Brain microvascular endothelial cell (primary cell): ENCODE measurements at places on chromosomes 13 and 19.
A peak's percentile ranks its signal among the peaks of the same experiment; 100 is the strongest.

GRCh38 chr13:104816726-104817125, 1718.7 kb downstream of the EFNB2 start:
- no peak for DNase-seq

DNA sequence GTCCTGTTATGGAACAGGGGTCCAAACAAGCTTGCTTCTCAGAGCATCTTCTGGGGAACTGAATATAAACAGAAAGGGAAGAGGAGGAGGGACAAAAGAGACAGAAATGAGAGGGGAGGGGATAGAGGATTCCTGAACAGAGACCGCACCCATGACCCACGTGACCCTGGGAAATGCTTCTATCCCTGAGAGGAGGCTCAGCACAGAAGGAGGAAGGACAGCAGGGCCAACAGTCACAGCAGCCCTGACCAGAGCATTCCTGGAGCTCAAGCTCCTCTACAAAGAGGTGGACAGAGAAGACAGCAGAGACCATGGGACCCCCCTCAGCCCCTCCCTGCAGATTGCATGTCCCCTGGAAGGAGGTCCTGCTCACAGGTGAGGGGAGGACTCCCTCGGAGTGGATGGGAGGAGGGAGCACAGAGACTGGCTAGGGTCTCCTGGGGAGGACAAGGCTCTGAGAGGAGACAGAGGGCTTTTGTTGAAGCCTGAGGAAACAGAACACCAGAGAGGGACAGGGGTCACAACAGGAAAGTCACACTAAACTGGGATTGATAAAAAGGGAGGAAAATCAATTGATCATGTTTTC, at the start of gene CEACAM6:
TSS of gene CEACAM6 (plus strand) at position 203 of the 586 bp plus-strand sequence. CDS start at position 312, 109 bp downstream.
- no peak for DNase-seq

DNA sequence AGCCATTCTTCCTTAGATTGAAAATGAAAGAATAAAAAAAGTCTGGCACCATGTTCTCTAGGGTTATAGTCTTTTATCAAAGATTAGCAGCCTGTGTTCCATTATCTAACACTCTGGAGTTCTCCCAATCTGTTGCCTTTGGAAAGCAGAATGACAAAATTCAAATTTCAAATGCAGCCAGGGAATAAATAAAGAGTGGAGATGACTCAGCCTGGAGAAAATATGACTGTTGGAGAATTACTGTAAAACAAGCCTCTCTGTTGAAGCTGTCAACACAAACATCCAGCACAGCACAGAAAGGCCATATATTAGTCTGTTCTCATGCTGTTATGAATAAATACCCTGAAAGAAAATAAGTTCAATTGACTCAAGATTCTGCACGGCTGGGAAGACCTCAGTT, 650.5 kb upstream of the SLC10A2 start:
- no peak for DNase-seq

GRCh38 chr13:71827241-71827640, 39.8 kb downstream of the DACH1 start:
- DNase-seq, result no peak

DNA sequence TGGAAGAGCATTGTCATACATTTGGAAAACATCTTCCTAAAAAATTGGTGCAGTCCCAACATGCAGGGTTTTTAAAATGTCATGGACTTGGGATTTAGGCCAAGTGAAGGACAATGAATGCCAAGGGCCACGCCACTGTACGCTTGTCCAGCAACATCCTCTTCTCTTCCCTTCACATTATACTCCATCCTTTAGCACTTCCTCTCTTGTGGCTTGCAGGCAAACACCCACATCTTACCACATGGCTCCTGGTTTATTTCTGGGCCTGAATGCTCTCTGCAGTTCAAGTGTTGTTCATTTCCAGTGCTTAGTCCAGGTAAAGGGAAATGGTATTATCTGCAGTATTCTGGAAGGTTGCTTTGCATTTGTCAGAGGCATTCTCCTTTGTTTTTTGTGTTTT, 45.0 kb downstream of the CBY2 start:
- no peak for DNase-seq

- DNase-seq, result no peak
Observed at GRCh38 chr13:43441464-43441863, 345.3 kb downstream of the ENOX1 start.

DNA sequence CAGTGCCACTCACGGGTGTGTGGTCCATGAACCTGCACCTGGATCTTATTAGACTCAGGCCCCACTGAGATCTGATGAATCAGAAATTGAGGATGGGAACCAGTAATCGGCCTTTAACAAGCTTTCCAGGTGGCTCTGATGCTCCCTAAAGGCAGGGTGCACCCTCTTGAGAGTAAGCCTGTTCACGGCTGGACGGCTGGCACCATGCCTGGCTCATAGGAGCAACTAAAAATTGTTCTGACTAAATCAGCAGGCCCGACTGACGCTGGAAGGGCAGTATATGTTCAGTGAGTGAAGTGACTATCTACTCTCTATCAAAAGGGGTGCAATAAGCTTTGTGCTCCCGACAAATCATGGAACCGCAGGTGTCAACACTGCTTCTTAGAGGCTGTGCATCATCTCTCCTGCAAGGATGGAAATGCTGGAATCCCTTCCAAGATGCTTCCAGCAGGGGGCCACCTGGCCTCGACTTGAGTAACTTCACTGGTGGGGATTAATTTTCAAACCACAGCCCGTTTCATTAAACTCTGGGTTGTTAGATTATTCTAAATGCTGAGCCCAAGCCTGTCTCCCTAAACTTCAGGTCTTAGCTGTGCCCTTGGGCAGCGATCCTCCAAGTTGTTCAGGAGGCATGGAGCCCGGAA, 28.4 kb downstream of the TMTC4 start:
- peak; percentile 49 for DNase-seq

DNA sequence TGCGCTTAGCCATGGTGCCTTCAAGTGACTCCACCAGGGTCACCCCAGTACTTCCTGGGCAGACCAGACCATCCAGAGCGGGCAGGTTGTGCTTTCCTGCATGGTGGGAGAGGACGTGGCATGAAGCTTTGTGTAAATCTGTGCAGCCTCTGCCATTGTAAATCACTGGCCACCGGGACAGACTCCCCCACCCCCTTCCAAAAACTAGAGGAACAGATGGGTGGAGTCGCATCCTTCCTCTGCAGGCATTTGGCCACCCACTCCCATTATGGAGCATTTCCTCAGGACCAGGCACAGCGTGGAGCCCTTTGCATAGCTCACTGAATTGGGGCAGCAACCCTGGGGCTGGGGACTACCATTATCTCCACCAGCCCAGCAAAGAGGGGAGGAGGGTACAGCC, 8.2 kb downstream of the BCKDHA start:
- no peak for DNase-seq

DNA sequence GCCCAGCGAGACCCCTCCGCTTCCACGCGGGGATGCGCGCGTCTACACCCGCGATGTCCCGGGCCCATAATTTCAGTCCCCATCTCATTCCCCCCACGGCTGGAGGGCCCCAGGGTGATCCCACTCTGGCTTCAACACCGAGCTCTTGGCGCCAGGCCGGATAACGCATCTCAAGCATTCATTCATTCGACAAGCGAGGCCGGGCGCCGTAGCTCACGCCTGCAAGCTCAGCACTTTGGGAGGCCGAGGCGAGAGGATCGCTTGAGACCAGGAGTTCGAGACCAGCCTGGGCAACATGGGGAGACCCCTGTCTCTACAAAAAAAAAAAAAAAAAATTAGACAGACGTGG, 5.9 kb downstream of the ANGPTL6 start:
- no peak for DNase-seq

- no peak for DNase-seq
Observed at GRCh38 chr13:37709318-37709717, 110.8 kb upstream of the POSTN start.

GRCh38 chr13:33138441-33138840, 122.2 kb downstream of the KL start:
- no peak for DNase-seq
